ENCODE measurements at places on chromosomes 12 and 14. TPM values are rescaled to one million over a fixed set of nuclear protein-coding genes. Genes with fewer than 3 reads are reported as not detected.

DNA sequence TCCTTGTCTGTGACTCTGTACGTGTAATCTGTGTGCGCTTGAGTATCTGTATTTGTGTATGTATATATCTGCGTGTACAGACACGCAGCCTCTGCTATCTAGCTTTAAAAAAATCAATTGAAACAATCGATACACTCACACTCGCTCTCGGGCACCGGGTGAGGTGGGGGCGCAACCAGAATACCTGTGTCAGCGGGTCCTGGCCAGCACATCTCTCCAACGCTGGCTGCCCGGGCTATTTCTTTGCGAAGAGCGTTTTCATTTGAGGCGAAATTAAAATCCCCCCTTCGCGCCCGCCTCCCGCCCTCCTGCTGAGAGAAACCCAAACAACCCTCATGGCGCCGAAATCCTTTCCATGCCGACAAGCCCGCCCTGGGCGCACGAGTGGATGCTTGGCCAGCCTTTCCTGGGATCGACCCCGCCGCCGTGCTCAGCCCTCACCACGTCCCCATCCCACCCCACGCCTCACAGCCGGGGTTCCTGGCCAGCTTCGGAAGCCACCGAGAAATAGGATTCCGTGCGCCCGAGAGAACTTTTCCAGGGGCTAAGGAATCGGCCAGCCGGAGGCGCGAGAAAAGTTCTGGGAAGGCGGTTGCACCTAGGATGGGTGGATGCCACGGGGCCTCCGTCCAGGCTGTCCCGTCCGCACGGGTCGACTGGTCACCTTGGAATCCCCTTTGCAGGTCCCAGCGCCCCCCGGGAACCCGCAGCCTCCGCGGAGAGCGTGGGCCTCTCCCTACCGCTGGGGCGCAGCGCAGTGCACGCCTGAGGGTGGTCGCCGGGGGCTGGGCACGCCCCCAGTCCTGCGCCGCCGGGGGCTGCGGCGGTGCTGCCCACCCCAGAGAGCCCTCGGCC is 1.0 kb downstream of the ZDHHC22 start:
- H3K4me1 ChIP-seq = peaks cover 2% of the 10 kb centered on the region
- no peak overlapping the region for H3K27ac ChIP-seq
- peak overlapping the region; percentile 32 for H3K4me3 ChIP-seq
- DNase-seq = no peak
- no peaks in the 10 kb centered on the region for H3K36me3 ChIP-seq

GRCh38 chr12:27575762-27576118 is 51.7 kb downstream of the PPFIBP1 start:
- H3K4me1 ChIP-seq = peaks cover 4% of the 10 kb centered on the region
- H3K27me3 ChIP-seq = peaks cover 12% of the 10 kb centered on the region
- H3K36me3 ChIP-seq = no peaks in the 10 kb centered on the region
- H3K27ac ChIP-seq = no peak overlapping the region
- DNase-seq = no peak

DNA sequence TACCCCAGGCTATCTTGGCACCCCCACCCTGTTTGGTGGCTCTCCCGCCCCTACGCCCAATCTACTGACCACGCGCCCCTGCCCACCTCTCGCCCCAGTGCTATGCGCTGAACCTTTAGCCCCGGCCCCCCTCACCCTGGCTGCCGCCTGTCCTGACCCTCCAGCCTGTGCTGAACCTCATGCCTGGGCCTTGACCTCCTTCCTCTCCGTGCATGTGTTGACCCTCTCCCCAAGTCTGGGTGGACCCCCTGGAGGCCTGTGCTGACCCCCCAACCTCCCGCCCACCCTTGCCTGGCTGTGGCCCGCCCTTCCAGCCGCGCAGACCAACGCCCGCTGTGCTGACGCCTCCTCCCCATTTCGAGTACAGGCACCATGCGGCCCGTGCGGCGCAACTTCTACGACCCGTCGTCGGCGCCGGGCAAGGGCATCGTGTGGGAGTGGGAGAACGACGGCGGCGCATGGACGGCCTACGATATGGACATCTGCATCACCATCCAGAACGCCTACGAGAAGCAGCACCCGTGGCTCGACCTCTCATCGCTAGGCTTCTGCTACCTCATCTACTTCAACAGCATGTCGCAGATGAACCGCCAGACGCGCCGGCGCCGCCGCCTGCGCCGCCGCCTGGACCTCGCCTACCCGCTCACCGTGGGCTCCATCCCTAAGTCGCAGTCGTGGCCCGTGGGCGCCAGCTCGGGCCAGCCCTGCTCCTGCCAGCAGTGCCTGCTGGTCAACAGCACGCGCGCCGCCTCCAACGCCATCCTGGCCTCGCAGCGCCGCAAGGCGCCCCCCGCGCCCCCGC is 20.7 kb downstream of the DTX1 start:
- H3K36me3 ChIP-seq = no peaks in the 10 kb centered on the region
- H3K27me3 ChIP-seq = peaks cover 34% of the 10 kb centered on the region
- no peak overlapping the region for H3K4me3 ChIP-seq
- no peak overlapping the region for H3K27ac ChIP-seq
- no peaks in the 10 kb centered on the region for H3K4me1 ChIP-seq
- DNase-seq = no peak

Gene CCDC38
- total RNA-seq = not detected

Measured in cardiac muscle cell (in vitro differentiated cells and primary cell).